SIG-M5 (cell line): ENCODE measurements at places on chromosomes 3 and 15.

GRCh38 chr3:133832802-133833144, 27.2 kb downstream of the SRPRB start:
- DNase-seq = no peak

GRCh38 chr15:101001796-101002195, 82.6 kb downstream of the LRRK1 start:
- DNase-seq = no peak

- DNase-seq = no peak
These were observed 7.4 kb downstream of the VEPH1 start for GRCh38 chr3:157495846-157496245.

GRCh38 chr3:128864351-128864811, 15.0 kb upstream of the ACAD9 start:
- DNase-seq = no peak

DNA sequence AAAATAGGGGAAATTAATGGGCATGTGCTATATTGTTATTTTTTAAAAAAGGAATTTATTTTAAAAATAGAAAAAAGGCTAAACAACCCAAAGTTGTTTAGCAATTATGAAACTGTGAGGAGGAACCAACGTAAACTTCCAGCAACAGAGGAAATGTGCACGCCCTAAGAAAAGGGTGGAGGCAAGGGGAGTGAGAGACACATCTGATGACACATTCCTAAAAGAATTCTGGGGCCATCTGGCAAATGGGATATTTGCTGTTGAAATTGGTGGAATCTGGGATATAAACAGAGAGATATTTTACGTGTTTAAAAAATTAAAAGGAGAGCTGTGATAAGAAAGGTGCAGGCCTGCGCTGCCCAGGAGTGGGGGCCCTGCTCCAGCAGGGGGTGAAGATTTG, 50.8 kb upstream of the MUC13 start:
- no peak for DNase-seq

- no peak for DNase-seq
These were observed 163.1 kb downstream of the STAC start for GRCh38 chr3:36543276-36543997.
